Nephron progenitor cell (in vitro differentiated cells): ENCODE measurements at places on chromosomes 7 and 10.

- no peak for DNase-seq
These were observed 116.7 kb downstream of the SMURF1 start for GRCh38 chr7:99027241-99027640.

- DNase-seq, result peak; percentile 41
These were observed 77.4 kb downstream of the WIPF3 start for GRCh38 chr7:29883462-29884398.

DNA sequence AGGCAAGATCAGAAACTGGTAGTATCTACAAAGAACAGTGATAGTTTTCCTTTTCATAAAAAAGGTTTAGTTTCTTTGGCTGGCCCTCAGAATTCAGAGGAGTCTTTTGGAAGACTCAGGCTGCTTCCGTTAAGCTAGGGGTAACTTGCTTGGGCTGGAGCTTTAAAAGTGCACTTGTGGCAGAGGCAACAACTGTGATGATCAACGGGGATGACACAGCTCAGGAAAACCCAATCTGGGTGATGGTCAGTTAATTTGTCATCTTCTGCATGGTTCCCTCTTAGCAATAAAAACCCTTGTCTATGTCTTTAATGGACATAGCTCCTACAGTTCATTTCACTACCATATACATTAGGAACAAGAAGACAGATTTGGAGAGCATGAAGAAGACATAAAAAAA is 46.7 kb downstream of the SGMS1 start:
- DNase-seq, result no peak

- DNase-seq, result no peak
These were observed 91.1 kb downstream of the RNF32 start for GRCh38 chr7:156731651-156732050.

GRCh38 chr7:152884321-152884720 is 124.8 kb downstream of the ACTR3B start:
- no peak for DNase-seq

GRCh38 chr7:47253650-47254080 is 328.2 kb downstream of the TNS3 start:
- peak; percentile 12 for DNase-seq

DNA sequence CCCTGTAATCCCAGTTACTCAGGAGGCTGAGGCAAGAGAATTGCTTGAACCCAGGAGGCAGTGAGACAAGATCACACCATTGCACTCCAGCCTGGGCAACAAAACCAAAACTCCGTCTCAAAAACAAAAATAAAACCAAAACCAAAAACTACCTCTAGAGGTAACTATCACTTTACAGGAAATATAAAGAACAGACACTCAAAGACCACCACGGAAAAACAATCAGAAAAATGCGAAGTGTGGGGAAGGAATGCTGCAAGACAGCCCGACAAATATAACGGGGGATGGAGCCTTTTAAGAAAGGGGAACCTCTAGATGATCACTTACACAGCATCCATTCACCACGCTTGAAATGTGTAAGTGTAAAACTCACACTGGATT is 4.3 kb downstream of the HNRNPF start:
- no peak for DNase-seq

DNA sequence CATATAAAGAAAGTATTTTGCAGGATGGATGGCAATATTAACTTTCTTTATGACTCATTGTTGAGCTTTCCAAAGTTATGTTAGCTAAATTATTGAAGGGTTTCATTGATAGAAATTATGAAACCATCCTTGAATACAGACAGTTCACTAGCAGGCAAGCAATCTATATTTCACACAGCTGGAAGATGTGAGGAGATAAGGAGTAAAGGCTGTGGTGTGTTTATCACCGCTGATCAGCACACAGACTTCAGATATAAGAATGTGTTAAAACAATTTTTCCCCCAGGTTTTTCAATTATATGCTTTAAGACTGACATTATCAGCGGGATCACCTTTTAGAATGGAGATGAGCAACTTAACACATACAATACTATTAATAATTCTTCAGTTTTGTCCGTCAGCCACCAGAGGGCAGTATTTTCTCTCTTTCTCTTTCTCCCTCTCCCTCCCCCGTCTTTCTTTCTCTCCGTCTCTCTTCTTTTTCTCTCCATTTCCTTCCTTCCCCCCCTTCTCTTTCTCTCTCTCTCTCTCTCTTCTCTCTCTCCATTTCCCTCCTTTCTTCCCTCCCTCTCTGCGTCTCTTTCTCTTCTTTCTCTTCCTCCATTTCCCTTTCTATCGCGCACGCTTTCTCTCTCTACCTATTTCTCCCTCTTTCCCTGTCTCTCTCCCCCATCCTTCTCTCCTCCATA is 62.9 kb upstream of the FAM171A1 start:
- peak; percentile 44 for DNase-seq

DNA sequence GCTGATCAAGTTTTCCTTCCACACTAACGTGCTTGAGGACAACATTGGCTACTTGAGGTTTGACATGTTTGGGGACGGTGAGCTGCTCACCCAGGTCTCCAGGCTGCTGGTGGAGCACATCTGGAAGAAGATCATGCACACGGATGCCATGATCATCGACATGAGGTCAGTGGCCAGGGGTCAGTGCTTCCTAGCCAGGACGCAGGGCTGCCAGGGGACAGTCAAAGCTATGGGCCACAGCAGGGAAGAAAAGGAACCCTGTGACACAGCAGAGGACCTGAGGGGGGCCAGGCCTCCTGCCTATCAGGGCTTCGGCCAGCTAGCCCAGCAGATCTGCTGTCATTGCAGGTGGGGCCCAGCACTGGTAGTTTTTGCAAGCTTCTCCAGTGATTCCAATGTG is 5.2 kb downstream of the RBP3 start:
- no peak for DNase-seq

DNA sequence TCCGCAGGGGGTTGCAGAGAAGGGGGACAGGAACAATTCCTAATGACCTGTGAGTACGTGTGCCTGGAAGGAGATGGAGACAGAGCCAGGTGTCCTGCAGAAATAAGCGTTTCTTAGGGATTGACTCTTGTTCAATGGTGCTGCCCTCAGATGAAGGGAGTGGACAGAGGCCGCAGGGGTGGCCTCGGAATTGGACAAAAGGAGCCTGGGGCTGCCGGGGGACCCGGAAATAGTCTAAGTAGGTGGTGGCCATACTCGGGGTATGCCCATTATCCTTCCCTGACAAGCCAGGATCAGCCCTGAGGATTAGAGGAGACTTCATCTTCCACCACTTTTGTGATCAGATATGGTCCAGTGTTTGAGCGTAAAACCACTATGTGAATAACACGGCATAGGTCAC is 39.2 kb downstream of the ELFN1 start:
- DNase-seq, result no peak

GRCh38 chr7:28112883-28113540 is 67.6 kb downstream of the JAZF1 start:
- no peak for DNase-seq

GRCh38 chr7:3616306-3616705 is 315.3 kb downstream of the SDK1 start:
- DNase-seq, result no peak

DNA sequence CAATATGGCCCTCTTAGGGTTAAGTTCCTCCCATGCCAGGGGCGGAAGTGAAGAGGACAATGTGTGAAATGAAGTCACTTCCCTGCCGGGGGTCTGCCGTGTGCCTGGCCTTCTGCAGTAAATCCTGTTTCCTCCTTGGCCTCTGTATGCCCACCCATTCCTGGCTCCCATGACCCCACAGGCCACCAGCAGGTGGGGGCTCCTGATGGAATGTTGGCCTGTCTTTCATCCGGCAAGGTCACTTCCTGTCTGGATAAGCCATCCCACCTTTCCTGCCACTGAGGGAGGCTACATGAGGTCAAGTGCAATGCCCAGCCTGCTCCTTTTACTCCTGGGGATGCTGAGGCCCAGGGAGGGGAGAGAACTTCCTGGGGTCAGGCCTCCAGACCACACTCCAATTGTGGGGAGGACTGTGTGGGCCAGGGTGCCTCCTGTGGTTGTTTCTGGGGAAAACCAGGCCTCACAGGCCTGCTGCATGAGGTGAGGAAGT is 22.3 kb downstream of the PALD1 start:
- DNase-seq, result no peak

GRCh38 chr7:114548081-114548980 is 133.7 kb downstream of the FOXP2 start:
- DNase-seq, result no peak

DNA sequence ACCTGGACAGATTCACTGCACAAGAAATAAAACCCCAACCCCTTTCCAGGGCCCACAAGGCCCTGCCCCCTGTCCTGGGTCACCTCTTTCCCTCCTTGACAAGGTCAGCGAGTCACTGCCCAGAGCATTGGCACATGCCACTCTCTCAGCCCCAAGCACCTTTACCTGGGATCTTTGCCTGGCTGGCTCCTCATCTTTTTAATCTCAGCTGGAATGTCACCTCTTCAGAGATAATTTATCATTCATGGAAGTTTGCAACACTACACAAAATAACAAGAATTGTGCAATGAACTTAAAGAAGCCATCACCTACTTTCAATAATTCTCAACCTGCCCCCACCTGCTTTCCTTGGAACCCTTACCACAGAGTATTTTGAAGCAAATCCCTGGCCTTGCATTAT is 19.2 kb downstream of the ANTXRL start:
- DNase-seq, result no peak

DNA sequence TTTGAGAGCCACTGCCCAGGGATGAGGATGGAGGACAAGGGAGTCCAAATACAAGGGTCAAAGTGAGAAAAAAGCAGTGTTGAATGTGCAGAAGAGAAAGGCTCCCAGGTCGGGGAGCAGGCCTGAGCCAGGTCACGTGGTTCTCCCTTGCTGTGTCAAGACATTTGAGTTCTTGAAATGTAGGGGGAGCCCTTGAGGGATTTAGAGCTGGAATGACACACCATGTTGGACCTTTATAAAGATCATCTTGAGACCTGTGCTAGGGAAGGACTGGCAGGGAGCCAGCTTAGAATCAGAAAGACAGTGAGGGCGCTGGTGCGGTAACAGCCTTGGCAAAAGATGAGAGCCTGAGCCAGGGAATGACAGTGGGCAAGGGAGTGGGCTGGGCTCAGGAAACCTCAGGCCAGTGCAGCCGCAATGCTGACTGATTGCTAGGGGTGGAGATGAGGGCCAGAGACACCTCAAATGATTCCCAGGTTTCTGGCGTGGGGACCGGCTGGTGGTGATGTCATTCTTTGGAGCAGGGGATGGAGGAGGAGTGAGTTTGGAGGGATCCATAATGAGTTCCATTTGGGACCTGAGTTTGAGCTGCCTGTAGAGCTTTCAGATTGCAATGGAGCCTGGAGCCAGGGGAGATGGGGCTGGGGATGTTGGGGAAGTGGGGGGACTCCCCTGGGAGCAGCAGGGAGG is 120.1 kb downstream of the PTPN20 start:
- DNase-seq, result no peak

DNA sequence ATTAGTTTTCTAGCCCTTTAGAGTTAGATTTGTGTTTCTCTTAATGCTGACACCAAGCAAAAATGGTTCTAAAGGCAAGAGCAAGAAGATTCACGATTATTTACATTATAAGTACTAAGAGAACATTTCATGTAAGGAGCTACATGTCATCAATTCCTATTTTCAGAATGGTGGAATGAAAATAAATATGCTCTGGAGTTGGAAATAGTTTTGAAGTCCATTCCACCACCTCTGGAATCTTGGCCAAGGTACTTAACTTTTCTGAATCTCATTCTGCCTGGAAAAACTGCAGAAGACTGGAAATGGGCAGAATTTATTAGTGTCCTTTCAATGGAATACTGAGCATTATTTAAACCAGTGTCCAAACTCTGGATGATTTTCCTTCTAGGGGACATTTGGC is 125.1 kb upstream of the RAB11FIP2 start:
- no peak for DNase-seq

DNA sequence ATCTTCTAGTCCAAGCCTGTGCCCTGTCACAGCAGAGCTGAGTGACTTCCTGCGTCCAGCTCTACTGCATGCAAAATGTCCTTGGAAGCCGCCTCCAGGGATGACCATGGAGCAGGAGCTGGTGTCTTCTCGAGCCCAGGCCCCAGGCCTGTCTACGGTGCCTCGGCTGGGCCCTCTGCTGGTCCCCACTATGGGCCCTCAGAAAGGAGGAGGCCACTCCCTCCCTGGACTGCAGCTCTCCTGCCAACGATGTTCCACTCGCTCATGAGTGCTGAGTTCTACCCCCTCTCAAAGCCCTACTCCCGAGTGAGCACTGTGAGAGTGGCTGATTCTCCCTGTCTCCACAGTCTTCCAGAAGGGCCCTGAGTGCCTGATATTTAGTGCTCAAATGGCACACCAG is 504.9 kb downstream of the PTPRN2 start:
- no peak for DNase-seq

DNA sequence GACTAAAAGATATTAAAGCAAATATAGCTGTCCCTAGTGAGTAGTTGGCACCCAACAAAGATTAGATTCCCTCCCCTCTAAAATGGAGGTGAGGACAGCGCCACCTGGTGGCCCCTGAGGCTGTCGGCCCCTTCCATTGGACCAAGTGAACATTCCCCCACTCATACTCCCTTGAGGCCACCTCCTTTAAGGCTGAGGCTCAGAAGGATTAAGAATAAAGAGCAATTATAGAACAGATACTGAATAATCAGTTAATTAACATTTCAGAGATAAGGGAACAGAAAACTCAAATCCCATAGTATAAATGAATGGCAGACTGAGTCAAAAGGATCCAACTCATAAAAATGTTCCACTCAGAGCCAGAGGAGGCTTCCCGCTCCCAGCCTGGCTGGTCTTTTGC is 130.4 kb upstream of the GHITM start:
- DNase-seq, result peak; percentile 47

- no peak for DNase-seq
These were observed 4.9 kb upstream of the TCAF1 start for GRCh38 chr7:143906895-143907294.

- no peak for DNase-seq
These were observed 1007.8 kb downstream of the REEP3 start for GRCh38 chr10:64529003-64529350.

GRCh38 chr10:11949152-11949551 is 93.5 kb downstream of the UPF2 start:
- no peak for DNase-seq

GRCh38 chr10:110556969-110557601 is 10.4 kb upstream of the SMC3 start:
- DNase-seq, result peak; percentile 43

- DNase-seq, result no peak
These were observed 50.6 kb downstream of the PRPF18 start for GRCh38 chr10:13637303-13637856.

GRCh38 chr7:28069807-28070206 is 110.8 kb downstream of the JAZF1 start:
- DNase-seq, result no peak

GRCh38 chr10:132395704-132396493 is 1.1 kb upstream of the PWWP2B start:
- DNase-seq, result peak; percentile 84
